Kidney glomerular epithelial cell (primary cell): ENCODE measurements at places on chromosomes 2 and 18.

GRCh38 chr2:215423234-215423633, 12.6 kb downstream of the FN1 start:
- no peak for DNase-seq

DNA sequence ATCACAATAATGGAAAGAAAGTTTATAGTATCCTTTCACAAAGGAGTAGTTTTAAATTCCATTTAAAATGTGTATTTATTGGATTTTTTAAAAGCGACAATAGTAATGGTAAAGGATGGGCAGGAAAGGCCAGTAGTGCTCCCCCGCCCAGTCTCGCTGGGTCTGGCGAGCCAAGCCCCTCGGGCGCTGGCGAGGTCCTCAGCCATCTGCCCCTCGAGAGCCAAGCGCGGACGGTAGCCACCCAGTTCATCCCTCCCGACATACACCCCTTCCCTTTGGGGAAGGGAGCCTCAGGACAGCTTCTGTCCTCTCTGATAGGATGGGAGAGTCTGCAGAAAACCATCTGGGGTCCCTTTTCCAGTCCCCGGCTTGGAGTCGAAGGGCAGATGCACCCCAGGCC, 45.2 kb downstream of the BOLA3 start:
- no peak for DNase-seq

GRCh38 chr2:121237980-121238665, 46.9 kb downstream of the TFCP2L1 start:
- DNase-seq: no peak

DNA sequence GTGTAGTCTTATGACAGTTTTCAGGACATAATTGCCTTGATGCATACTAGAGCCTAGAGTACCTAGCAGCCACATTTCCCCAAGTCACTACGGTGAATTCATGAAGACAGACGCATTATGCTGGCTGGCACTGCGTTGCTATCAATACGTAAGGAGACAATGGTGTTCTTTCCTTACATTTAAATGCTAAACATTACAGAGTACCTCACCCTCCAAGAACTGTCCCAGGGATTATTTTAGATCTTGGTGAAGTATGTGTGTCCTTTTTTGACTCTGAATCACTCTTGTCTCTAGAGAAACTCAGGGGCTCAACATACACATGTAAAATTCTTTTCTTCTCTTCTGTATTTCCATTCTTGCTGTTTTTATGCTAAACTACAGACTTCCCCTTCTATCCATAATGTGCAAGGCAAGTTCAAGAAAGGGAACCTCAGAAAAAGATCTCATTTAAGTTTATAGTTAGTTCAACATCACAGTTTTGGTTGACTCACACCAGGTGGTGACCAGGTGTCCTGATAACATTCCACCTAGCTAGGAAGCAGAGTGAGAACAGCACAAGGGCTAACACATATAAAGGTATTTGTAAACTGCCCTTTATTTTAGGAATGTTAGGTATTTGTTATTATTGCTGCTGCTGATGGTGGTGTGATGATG, 212.4 kb upstream of the HNRNPA3 start:
- no peak for DNase-seq

DNA sequence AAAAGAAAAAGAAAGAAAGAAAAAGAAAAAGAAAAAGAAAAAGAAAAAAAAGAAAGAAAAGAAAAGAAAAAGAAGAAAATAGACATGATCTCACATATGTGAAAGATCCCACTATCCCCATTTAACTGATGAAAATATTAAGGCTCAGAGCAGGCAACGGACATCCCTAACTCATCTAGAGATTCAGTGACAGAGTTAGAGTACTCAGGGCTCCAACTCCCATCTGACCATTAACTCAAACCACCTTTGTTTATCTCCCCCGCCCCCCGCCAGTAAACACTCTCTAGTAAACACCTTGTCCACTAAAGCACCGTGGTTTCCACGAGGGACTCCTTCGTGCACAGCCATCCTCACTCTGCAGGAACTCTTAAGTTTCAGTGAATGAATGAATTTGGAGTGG, 142.9 kb downstream of the TGIF1 start:
- DNase-seq: no peak

DNA sequence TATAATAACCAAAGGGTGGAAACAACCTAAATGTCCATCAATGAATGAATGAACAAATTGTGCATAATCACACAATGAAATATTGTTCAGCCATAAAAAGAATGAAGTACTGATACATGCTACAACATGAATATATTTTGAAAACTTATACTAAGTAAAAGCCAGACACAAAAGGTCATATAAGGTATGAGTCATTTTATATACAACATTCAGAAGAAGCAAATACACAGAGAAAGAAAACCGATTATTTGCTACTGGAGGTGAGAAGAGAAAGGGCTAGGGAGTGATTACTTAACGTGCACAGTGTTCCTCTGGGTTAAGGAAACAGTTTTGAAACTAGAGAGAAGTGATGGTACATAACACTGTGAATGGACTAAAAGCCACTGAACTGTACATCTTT, 105.3 kb downstream of the GORASP2 start:
- DNase-seq: no peak

GRCh38 chr2:2232167-2232566, 98.9 kb downstream of the MYT1L start:
- no peak for DNase-seq

DNA sequence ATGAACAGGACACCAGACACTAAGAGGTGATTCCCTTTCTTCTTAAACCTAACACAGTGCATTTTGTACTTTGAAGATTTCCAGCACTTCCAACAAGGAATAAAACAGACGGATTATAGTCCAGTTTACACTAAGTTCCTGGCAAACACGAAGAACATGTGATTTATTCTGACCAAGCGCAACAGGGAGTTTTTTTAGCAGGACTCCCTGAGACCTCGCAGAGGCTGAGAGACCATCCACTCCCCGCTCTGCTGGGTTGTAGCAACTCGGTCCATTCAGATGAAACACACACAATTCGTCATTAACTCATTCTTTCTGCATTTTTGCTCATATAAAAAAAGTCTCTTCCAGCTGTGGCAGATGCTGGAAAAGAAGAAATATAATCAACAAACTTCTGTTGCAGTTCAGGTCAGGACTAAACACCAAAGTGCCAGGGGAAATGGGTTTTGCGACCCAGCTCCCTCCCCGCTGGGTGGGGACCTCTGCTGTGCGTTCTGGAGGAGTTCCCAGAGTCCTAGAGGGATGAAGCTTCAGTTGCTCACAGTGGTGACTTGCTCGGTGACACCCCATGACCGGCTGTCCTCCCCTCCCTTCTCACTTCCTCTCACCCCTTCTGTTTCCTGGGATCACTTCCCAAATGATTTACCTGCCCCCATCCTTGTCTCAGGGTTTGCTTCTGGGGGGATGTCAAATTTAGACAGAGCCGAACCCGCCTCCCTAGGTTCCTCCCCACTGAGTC, 52.5 kb downstream of the KCNF1 start:
- DNase-seq: no peak

- DNase-seq: no peak
Measured at GRCh38 chr2:120661551-120661950, 74.1 kb upstream of the GLI2 start.

DNA sequence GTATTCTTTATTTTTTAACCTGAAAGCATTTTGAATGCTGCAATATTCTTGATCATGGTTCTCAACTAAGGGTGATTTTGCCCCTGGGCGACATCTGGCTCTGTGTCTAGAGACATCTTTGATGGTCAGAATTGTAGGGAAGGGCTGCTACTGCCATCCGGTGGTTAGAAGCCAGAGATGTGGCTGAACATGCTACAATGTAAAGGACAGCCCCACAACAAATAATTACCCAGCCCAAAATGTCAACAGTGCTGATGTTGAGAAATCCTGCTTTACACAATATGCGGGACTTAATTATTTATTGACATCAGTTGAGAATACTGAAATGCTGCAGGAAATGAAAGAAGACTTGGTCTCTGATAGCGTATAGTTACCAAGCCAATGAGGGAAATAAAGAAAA, 37.5 kb upstream of the SERPINB2 start:
- DNase-seq: no peak

DNA sequence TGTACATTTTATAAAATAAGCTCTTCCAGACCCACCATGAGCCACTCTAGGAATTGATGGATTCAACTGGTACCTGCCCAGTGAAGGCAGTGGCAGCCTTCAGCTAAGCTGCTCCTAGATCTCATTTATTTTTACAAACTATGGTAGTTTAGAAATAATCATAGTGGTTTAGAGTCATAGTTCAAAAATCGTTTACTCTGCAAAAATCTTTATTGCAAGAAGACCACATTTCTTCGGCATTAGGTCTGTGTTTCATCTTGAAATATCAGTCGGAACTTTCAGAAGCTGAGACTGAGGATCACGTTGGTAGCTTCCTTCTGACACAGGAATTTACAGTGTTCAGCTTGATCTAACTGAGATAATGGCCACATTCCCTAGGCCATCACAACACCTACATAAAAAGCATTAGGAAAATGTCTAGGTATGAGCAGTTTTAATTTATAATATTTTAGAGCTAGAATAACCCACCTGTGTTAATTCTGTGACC, 206.2 kb upstream of the PID1 start:
- no peak for DNase-seq

DNA sequence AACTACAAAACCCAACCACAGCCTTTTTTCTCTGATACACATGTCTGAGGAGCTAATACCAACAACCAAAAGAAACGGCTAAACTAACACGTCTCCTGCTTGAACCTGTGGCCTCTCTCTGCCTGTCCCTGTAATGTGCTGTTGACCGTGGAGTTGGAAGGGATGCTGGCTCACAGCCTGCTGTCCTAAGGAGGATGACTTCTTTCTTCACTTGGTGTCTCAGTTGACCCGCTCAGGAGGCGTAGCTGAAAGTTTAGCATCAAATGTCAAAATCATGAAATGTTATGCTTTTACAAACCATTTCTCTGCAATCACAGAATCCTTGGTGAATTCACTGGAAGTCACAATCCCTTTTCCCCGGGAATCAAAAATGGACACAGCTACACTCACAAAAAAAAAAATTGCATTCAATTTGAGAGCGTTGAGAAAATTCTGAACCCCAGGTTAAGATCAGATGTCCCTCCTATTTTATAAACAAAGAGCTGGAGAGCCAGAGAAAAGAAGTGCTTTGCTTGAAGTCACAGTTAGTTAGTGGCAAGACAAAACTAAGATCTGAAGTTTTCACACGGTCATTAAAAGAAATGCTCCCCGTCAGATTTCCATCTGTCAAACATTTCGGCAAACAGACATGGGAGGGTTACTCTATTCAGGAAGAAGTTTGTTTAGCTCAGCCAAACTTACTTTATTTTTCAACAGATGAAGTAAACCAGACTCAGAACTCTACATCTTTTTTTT, 74.3 kb downstream of the IRS1 start:
- no peak for DNase-seq
